ENCODE measurements at places on chromosomes 5 and 9.

GRCh38 chr9:115978659-115979096, 174.9 kb upstream of the PAPPA start:
- DNase-seq = no peak

GRCh38 chr5:85334-85995, 6.5 kb upstream of the PLEKHG4B start:
- DNase-seq = no peak

DNA sequence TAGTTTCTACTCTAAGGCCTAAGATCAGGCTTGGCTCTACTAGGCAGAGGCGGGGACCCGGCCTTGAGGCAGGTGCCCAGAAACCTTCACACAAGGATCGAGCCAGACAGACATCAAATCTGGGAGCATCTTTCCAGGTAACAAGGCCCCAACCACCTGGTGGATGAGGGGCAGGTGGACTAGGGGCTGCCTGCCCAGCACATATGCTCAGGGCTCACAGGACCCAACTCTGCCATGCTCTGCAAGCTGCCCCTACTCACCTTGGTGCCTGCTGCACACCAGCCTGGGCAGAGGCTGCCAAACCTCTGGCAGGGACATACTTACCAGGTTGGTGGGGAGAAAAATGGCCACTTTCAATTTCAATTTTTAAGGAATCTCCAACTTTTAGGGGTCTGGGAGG, 2.2 kb upstream of the ZNF618 start:
- DNase-seq = no peak

DNA sequence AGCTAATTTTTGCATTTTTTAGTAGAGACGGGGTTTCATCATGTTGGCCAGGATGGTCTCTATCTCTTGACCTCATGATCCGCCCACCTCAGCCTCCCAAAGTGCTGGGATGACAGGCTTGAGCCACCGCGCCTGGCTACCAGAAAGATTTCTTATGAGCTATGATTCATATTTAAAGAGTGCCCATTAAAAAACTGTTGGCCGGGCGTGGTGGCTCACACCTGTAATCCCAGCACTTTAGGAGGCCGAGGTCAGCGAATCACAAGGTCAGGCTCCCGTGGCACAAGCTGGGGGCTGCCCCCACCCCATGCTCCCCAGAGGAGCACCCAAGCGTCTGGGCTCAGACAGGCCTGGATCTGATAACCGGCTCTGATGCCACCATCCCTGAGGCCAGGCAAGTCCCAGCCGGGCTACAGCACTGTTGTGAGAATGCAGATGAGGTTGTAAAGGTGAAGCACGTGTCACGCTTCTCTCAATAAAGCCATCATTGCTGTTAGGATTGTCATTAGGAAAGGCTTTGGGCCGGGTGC, 13.9 kb downstream of the QRFP start:
- DNase-seq = no peak

GRCh38 chr5:155532621-155533311, 519.2 kb downstream of the KIF4B start:
- no peak for DNase-seq

DNA sequence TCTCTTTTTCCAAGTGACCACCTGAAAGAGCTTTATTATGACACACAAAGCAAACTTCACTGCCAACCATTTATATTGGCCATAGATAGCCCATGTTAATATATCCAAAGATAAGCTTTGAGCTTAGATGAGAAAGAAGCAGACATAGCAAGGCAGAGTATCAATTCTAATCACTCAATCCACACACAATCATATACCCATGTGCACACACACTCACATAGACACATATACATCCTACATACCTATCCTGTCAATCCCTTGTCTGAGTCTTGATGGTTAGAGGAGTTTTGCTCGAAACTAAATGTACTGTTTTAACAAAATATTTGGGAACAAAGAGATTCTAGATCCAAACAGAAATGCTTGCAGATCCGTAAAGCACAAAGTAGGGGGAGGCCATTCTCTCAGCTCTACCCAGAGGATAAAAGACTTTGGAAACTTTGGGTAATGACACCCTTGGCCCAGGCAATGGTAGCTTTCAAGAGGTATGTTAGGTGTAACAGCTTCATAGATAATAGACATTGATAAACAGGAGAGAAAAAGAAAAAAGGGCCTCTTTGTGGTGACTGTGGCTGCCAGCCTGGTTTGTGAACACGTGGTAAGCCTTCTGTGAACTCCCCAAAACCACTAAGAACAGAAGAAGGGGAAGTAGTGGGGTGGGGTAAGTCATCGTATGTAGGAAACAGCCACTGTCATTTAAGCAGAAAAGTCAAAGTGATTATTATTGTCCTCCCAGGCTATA, 121.6 kb downstream of the TLR4 start:
- DNase-seq = no peak

GRCh38 chr9:7121664-7122063, 363.9 kb downstream of the KDM4C start:
- DNase-seq = no peak

GRCh38 chr9:33123407-33124031, 43.6 kb downstream of the B4GALT1 start:
- no peak for DNase-seq

DNA sequence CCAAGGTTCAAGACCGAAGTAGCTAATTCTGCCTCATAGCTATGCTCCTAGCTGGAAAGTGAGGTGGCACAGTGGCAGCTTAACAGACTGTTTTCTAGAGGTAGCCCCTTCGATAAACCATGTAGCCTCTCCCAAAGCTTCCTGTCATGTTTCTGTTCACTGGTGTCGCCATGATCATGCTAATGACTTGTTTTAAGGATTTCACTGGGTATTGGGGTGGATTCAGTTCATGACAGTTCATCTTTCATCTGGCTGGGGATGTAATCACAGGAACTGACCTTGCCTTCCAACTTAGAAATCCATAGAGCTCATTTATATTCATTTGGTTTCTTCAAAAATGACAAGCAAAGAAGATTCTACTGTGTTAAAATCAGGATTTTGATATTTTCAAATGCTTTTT, 9.4 kb downstream of the POU5F2 start:
- no peak for DNase-seq

GRCh38 chr9:97759581-97760288, 62.6 kb upstream of the XPA start:
- DNase-seq = no peak

- DNase-seq = no peak
Measured at GRCh38 chr5:88667496-88668201, 215.3 kb downstream of the MEF2C start.

DNA sequence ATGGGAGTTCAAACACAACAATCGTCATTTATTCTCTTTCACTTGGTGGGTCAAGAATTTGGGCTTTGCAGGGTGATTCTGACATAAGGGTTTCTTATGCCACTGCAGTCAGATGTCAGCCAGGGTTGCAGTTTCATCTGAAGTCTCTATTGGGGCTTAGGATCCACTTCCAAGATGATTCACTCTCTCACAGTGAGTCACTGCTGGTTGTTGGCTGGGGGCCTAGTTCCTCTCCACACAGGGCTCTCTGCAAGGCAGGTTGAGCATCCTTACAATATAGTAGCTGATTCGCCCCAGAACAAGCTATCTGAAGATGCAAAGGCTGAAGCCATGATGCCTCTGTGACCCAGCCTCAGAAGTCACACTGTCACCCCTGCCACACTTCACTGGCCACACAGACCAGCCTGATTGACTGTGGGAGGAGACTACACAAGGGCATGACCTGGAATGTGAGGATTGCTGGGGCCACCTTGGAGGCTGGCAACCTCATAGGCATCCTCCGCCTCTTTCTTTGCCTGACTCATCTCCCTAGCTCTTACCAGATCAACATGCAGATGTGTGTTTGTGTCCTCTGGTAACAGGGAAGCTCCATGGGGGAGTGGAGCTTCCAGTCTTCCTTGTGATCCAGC, 4.5 kb upstream of the CARD19 start:
- DNase-seq = no peak

GRCh38 chr9:74304598-74304997, 192.5 kb upstream of the RORB start:
- DNase-seq = no peak

DNA sequence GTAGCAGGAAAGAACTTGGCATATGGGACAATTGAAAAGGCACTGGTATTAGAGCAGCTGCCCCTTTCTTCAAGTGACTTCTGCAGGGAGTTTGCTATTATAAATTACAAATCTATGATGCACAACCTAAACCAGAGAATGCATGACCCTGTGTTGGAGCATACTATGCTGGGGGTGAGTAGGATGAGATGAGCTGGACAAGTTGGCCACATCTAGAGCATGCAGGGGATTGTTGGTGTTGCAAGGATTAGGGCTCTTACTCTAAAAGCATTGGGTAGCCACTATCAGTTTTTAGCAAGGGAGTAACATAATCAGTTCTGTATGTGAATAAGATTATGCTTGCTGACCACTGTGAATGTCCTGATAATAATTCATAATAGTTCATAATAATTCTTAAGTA, 186.7 kb downstream of the KIAA0825 start:
- DNase-seq = no peak

GRCh38 chr9:20200581-20200980, 411.7 kb upstream of the SLC24A2 start:
- DNase-seq = no peak

- no peak for DNase-seq
Measured at GRCh38 chr5:172723508-172723907, 47.5 kb downstream of the DUSP1 start.

DNA sequence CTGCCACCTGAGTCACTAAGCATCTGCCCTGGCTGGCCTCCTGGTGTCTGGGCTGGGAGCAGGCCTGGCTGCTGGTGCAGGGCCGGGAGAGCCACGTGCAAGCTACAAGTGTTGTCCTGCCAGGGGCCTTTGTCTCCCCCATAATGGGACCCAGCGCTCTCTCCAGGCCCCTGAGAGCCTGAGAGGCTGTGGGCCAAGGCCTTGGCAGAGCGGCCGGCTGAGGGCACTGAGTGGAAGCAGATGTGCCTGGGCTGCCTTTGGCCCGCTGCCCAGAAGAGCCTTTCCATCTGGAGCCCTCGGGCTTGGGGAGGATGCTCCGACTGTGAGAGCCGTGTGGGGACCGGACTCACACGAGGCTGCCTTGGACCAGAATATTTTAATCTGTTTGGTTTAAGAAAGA, 185.5 kb downstream of the RGS3 start:
- DNase-seq = no peak

- no peak for DNase-seq
Measured at GRCh38 chr9:83166372-83166771, 103.4 kb upstream of the RASEF start.

DNA sequence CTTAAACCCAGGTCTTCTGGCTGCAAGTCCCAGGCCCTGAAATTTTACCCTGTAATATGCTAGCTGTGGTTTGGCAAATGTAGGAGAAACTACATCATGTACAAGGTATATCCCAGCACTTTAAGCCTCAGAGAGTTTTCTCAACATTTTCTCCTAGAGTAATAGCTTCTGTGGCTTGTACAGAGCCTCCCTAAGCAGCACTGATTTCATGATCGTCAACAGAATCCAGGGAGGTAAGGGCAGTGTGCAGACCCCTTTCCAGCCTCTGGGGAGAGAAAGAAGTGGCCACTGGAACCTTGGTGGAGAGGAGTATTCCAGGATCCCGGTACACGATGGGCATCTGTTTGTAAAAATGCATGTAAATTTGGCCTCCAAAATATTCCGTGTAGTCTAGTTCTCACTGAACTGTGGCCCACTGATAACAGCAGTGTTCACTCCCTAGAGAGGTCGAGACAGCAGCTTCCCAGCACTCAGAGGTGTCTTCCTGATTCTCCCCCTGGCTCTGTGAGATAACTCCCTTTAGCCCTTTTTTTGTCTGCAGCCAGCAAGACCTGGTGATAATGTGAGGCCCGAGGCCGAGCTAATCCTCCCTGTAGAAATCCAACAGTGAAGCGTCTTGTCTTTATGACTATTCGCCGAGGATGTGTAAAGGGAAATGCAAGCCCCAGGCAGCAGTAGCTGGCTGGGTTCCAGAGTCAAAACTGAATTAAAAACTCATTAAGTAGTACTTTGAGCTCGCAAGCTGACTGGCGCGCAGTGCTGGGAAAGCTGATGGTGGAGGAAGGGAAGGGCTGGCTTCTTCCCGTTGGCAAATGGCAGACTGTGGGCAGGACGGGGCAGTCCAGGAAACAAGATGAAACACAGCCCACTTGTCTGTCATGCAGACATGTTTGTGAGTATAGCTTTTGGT, 59.0 kb downstream of the MAP1B start:
- DNase-seq = no peak

- DNase-seq = no peak
Measured at GRCh38 chr5:119402555-119402954, 46.7 kb downstream of the TNFAIP8 start.

GRCh38 chr5:88060194-88060593, 208.5 kb downstream of the TMEM161B start:
- no peak for DNase-seq

DNA sequence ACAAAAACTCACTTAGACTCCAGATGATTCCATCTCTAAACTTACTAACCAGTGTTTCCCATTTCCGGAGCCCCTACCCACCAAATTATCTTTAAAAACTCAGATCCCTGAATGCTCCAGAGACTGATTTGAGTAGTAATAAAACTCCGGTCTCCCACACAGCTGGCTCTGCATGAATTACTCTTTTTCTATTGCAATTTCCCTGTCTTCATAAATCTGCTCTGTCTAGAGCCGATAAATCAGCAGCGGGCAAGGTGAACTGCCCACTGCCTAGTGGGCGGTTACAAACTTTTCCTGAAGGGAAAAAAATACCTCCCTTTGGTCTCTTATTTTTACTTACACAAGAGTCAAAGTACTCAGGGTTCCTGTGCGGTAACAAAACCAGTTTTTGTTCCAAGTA, 624.4 kb upstream of the RORB start:
- no peak for DNase-seq

DNA sequence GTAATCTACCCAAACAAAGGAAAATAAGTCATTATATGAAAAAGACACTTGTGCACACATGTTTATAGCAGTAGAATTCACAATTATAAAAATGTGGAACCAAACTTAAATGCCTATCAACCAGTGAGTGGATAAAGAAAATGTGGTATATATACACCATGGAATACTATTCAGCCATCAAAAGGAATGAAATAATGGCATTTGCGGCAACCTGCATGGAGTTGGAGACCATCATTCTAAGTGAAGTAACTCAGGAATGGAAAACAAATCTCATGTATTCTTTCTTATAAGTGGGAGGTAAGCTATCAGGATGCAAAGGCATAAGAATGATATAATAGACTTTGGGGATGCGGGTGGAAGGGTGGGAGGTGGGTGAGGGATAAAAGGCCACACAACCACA, 34.6 kb downstream of the SLC12A2 start:
- DNase-seq = no peak

- DNase-seq = no peak
Measured at GRCh38 chr9:136091582-136092352, 3.3 kb downstream of the NACC2 start.

DNA sequence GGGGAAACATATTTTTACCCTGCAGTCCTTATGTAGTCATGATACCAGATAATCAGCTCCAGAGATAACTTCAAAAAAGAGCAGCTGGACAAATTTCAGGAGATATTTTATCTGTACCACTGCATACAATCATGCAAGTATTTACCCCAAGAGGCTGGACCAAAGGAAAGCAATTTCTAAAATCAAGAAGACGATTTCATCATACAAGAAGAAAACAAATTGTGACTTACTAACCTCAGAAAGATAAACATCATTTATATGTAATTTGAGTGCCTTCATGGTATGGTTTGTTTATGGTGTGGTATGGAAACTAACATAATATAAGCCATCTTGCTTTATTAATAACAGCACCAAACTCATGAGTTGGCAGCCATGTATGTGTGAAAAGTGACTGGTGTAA, 603.6 kb downstream of the PSAT1 start:
- DNase-seq = no peak

- DNase-seq = no peak
Measured at GRCh38 chr5:166195981-166196380, 2095.5 kb upstream of the WWC1 start.
